ENCODE measurements at places on chromosomes 2 and 18.

GRCh38 chr2:234996069-234996940 lies 44.5 kb downstream of the SH3BP4 start:
- no peak for DNase-seq

DNA sequence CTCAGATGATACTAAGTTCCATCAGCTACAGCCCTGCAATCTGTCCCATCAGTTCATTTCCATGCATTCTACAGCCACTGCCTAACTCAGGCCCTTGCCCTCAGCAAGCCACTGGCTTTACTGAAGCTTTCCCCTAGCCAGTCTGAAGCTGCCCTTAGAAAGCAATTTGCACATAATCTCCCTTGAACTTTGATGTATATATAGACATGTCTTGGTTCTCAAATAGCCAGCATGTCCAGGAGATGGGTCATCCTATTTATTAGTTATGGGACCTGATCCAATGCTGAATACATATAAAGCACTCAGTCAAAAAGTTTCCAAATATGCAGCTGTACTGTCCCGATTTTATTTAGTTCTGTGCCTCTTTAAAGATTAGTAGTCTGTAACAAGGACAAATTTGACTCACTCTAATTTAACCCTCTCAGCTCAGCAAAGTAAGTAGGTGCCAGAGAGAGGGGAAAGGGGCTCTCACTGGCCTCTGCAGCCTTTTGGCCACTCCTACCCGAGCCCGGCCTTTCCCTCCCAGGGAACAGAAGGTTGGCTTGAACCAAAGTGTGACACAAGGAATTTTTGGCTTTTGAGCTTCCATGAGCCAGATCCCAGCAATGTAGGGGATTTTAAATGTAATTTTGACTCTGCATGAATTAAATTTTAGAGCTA lies 70.7 kb downstream of the CCDC93 start:
- DNase-seq: no peak

- no peak for DNase-seq
These were observed 18.4 kb upstream of the ST8SIA3 start for GRCh38 chr18:57333940-57334339.

- DNase-seq: no peak
These were observed 14.6 kb downstream of the ITM2C start for GRCh38 chr2:230879271-230879882.

DNA sequence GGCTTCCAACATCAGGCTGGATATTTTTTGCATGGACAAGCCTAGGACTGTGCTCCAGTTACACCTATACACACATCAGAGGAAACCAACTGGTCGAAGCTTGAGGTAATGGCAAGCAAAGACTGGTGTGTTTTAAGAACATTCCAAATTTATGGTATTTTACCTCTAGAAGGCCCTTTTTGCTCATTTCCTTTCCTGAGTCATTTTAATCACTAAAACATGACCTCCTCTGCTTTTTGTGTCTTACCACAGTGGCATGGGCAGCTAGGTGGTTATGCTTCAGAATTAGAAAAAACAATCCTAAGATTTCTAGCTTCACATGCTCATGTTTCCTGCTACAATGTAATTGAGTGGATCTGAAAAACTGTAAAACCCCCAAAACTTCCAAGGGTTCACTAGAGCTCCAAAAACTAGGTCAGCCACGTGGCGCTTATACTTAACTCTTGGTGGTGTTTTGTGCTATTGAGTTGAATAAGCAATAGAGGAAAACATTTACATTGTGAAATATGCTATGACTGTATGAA lies 30.6 kb upstream of the CHRNA1 start:
- DNase-seq: no peak

DNA sequence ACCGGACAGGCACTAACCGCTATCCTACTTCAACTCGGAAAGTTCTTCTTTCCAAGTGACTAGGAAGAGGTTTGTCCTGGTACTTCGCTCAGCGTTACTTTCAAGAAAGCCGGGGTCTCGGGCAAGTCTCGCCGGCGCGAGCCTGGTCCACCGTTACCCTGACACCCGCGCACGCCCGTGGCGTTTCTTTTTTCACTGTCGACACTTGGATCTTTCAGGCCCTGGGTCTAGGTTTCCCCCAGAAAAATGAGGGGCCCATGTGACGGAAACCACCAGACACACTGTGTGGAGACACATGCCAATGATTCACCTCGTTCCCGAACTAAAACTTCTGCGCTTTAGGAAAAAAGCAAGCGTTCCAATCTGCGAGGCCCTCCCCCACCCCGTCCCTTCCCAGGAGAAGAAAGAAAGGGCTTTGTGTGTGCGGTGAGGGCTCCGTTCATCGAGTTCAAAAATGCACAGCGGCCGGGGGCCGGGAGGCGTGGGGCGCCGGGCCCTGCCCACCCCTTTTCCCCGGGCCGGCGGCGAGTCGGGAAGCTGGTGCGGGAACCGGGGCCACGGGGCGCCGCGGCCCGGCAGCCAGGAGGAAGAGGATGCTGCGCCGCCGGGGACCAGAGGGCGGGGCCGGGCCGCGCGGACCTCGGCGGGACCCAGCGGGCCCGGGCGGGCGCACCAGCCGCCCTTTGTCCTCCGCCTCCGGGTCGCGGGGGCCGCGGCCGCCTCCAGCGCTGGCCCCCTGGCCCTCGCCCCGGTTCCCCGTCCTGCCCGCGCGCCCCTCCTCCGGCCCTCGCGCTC lies 2.6 kb downstream of the ZNF521 start:
- DNase-seq: peak; percentile 46

- DNase-seq: no peak
These were observed 6.0 kb upstream of the LIMS2 start for GRCh38 chr2:127681288-127681804.

DNA sequence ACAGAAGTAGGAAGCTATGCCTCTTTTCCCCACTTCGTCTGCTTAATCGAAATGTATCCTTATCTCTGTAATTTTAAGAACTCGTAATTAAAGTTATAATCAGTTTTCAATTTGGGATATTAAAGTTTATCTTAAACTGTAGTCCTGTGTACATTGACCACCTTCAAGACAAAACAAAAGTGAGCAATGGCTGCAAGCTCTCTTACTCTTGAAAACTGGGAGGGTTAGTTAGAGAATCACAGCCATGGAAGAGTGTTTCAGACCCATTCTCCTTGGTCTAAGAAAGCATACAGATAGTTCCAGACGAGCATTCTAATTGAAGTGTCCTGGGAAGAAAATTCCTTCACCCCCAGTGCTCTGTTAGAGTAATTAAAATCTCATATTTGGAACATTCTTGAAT lies 2.0 kb downstream of the KCMF1 start:
- no peak for DNase-seq

- DNase-seq: no peak
These were observed 43.2 kb upstream of the LOXHD1 start for GRCh38 chr18:46700066-46700824.

- no peak for DNase-seq
These were observed 34.1 kb downstream of the RIT2 start for GRCh38 chr18:43081396-43081795.

DNA sequence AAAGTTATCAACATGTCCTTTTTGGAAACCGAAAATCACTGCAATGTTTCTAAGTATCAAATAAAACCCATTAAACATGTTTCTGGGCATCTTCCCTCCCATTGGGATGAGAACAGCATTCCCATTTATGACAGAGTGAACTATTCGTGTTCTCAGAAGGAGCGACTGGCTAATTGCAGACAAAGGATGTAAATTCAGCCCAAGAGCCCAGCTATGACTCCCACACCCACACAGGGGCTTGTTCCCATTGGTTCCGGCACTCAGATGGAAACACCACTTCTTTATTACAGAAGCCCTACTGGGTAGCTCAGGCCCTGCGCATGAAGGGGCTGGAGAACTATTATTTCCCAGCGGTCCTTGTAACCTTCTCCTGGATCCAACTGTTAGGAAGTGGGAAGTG lies 16.6 kb upstream of the NPAS2 start:
- DNase-seq: no peak

DNA sequence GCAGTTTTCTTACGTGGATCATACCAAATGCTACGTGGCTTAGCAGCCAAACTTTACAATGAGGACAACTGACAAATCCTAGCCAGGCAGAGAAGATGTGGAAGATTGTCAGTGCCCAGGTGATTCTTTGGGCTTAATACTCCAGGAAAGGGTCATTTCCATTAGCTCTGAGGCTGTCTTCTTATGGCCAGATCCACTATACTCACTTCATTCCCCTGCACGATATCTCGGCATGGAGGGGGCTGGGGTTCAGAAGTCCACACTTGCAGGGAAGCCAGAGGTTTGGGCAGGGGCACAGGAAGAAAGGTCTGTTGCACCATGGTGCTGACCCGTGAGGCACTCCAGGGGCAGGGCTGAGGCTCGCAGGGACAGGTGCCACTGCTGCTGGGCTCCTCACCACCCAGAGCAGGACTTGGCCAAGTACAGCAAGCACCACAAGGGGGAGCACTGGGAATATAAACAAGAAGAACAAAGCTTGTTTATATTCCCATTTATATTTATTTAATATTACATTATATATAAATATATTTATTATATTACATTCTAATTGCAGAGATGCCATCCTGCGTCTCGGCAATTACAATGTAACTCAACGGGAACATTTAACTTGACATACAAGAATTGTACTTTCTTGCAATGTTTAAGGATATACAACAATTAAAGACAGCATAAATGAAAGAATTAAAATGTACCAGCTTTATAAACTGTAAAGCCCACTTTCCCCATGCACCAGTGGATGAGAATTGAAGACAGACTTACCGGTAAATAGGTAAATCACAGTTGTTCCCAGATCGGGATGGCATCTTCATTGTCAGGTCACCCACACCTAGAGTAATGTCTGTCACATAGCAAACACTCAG lies 27.2 kb downstream of the CLUL1 start:
- peak; percentile 71 for DNase-seq

GRCh38 chr2:65055422-65056214 lies 598 bp upstream of the CEP68 start:
- no peak for DNase-seq

GRCh38 chr2:106758901-106759497 lies 127.0 kb downstream of the ST6GAL2 start:
- DNase-seq: no peak

GRCh38 chr2:179268277-179268925 lies 3.8 kb upstream of the SESTD1 start:
- no peak for DNase-seq

GRCh38 chr2:121335294-121336290 lies 50.6 kb upstream of the TFCP2L1 start:
- no peak for DNase-seq

DNA sequence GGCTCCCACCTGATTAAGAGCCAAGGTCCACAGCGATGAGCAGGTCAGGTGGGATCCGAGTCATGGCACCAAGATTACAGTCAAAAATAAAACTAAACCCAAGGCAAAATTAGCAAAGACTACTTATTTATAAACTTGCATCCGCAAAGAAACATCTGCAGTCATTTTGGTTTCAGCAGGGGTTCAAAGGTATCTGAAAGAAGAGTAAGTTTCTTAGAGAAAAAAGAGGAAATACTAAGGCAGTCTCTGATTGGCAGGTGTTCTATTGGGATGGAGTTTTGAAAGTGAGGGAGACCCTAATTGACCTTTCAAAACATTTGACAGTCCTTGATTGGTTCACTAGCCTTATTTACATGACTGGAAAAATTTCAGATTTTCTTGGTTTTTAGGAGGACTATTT lies 11.0 kb upstream of the PLB1 start:
- DNase-seq: no peak

- DNase-seq: no peak
These were observed 13.0 kb upstream of the SEMA4C start for GRCh38 chr2:96882906-96883305.

DNA sequence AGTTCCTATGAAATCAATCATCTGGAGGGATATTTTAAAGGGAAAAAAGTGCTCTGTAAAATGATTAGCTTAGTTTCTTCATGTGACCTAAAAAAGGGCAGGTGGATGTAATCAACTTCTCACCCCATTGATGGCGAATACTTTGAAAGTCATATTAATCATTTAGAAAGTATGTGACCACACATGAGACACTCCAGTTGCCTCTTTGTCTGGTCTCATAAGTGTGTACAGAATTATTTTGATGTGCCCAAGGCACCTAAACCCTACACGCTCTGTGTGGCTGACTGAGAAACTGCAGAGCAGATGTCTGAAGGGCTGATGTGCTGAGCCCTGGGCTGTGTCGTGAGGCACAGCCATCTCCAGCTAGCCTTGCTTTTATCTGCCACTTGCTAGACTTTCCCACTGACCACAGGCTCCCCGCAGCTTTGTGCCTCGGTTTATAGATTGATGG lies 26.9 kb downstream of the SGPP2 start:
- DNase-seq: no peak

- DNase-seq: no peak
These were observed 188.9 kb upstream of the FAM98A start for GRCh38 chr2:33788044-33788443.

- DNase-seq: no peak
These were observed 171.0 kb downstream of the HRH4 start for GRCh38 chr18:24631243-24632025.

DNA sequence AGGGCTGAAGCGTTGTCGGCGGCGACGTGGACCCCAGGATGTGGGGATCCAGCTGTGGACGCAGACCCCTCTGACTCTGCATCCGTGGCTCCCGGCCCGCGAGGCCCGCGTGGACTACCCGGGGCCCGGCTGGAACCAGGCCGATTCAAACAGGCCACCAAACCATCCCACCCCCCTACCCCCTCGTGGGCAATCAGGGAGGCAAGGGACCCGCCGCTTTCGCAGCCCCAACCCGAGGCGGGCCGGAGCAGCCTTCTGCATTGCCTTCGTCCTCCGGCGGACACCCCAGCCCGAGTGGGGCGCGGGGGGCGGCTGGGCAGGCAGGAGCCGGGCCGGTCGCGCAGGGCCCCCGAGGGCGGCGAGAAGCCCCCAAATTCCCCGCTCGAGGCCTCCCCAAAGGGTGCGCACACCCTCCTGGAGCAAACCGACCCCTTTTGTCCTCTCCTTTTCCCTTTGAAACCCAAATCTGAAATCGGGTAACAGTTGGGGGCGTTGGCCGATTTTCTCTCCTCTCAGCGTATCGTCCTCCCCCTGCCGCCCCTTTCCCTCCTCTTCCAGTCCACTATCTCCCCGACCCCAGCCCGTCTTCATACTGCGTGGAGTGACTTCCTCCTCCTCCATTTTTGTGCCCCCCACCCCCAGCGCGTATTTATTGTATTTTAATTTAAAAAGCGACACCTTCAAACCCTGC lies 7.4 kb downstream of the SP9 start:
- no peak for DNase-seq

DNA sequence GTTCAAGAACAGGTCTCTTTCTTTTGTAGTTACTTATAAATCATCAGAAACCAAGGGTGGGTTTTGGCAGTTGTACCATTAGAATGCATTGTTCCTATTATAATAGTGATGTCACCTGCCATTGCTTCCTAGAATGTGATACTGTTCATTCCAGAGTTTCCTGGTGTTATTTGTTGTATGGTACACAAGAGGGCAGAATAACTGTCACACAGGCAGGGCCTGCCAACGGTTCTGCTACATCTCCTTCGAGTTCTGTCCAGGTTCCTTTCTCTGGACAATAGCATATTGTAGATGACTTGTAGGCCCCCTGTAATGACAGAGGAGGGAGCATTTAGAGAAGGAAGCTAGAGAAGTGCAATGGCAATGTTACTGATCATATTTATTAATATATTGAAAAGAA lies 98.3 kb downstream of the KLHL14 start:
- DNase-seq: no peak

DNA sequence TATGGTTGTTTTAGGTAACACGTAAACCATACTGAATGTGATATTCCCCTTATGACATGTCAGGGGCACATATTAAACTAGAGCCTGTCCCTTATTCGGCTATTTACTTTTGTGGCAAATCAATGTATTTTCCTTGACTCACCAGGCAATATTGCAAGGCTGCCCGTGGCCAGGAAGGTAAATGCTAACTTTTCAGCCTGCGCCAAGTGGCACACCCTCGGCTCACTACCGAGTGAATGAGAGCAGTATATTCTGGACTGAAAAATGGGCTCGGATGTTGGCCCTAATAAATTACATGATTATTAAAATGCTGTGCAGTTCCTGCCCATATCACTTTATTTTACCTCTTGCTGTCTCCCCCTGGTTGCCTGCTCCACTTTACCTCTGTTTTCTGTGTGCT lies 46.7 kb downstream of the POU3F3 start:
- no peak for DNase-seq
